ENCODE measurements at places on chromosomes 1 and 21.

DNA sequence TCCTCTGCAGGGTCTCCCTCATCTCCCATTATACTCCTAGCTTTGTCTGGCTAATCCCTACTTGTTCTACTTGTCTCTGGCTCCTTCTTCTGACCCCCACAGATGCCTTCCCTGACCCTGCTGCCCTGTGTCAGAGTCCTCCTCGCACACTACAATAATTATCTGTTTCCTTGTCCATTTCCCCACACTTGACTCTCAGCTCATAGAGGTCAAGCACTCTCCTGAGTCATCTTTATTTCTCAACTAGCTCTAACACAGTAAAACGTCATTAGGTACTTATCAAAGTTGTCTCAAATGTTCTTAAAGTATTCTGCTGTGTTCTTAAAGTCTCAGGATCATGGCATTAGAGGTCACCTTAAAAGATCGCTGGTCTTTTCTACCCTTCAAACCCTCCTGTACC lies 47.1 kb downstream of the C8A start:
- no peak for DNase-seq

GRCh38 chr1:205258719-205259118 lies 31.0 kb downstream of the TMCC2 start:
- no peak for DNase-seq

DNA sequence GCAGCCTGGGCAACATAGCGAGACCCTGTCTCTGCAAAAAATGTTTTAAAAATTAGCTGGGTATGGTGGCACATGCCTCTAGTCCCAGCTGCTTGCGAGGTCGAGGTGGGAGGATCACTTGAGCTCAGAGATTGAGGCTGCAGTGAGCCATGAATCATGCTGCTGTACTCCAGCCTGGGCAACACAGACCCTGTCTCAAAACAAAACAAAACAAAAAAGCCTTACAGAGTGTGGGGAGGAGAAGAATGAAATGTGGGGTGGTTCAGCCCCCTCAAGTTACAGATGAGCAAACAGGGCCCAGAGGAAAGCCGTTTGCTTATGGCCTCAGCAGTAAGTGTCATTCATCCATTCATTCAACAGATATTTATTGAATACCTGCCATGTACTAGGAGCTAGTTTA lies 40.7 kb downstream of the RPS6KA1 start:
- no peak for DNase-seq

- DNase-seq: no peak
These were observed 43.5 kb downstream of the STYXL2 start for GRCh38 chr1:167137332-167137781.

DNA sequence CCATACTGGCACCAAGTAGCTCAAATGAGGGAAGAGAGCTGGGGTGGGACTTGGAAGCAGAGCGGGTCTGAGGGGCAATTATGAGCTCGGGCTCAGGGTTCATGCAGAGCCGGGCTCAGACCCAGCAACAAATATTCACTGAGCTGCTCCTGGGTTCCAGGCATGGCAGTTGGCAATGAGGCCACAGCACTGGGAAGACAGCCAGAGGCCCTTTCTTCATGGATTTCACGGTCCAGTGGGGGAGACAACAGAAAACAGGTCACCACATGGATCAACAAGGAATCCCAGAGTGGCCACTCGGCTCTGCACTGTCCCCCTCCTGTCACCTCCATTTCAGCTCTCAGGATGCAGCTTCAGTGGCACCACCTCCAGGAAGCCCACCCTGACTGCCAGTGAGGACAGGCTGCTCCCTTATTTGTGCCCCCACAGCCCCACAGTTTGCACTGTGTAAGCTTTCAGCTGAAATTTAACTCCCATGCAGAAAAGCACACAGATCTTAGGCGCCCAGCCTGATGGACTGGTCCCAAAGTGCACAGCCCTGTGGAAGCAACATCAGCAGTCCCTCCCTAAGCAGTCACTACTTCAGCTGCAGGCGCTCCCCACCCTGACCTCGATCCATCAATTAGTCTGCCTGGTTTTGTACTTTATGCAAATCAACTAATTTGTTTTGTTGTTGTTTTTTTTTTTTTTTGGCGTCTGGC lies 22.4 kb downstream of the ARHGEF19 start:
- DNase-seq: no peak

DNA sequence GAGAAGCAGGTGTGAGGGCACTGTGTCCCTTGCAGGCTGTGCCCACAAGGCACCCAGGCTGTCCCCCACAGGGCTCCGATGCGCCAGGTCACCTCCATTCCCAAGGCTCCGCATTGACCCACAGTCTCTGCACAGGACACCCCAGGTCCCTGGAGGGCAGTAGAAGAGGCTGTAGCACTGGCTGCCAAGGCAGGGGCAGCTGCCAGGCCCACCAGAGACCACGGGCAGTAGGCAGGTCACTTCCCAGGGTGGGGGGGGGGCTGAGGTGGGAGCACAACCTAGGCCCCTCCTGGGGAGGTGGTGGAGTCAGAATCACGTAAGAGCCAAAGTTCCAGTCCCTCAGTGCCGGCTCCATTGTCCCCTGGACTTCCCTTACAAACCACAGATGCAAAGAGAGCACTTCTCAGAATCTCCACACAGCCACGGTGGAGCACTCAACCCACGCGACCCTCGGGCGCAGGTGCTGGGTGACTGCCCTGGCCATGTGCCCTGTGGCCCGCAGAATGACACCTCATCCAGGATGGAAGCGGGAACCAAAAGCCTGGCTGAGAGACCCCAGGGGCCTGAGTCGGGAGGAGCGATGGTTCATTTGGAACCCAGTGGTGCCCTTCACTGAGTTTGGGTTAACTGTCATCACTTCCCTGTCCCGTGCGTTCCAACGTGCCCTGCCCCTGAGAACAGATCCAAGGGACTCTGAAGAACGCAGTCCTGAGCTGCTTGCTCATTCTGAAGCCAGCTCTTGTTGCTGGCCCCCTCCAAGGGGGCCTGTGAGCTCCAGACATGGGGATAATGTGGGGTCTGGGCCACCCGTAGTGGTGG lies 69.7 kb upstream of the PDE9A start:
- DNase-seq: no peak

DNA sequence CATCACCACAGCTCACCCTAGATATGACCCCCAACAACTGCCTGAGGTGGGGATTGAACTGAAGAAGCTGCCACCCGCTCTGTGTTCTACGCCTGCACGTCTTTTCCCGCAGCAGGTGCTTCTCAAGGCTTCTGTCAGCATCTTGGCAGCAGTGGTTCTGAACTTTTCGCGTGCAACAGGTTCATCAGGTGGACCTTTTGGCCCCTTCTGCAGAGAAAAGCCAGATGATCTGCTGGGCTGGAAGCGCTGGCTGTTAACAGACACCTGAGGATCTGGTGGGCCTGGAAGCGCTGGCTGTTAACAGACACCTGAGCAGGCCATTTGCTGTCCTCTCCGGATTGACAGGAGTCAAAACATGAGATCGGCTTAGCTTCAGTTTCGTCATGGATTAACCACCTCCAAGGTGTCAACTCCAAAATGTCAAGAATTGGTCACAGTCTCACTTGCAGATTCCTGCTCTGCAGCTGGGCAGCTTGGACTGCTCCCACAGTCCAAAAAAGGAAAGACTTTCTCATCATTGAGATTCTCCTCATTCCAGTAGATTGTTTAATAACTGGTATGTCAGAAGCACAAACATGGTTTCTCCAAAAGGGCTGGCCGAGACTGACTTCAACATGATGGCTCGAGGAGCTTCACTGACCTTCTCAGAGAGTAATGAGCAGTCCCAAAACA lies 4.7 kb downstream of the C1orf174 start:
- DNase-seq: no peak

GRCh38 chr1:25848531-25848930 lies 10.7 kb downstream of the AUNIP start:
- DNase-seq: no peak

DNA sequence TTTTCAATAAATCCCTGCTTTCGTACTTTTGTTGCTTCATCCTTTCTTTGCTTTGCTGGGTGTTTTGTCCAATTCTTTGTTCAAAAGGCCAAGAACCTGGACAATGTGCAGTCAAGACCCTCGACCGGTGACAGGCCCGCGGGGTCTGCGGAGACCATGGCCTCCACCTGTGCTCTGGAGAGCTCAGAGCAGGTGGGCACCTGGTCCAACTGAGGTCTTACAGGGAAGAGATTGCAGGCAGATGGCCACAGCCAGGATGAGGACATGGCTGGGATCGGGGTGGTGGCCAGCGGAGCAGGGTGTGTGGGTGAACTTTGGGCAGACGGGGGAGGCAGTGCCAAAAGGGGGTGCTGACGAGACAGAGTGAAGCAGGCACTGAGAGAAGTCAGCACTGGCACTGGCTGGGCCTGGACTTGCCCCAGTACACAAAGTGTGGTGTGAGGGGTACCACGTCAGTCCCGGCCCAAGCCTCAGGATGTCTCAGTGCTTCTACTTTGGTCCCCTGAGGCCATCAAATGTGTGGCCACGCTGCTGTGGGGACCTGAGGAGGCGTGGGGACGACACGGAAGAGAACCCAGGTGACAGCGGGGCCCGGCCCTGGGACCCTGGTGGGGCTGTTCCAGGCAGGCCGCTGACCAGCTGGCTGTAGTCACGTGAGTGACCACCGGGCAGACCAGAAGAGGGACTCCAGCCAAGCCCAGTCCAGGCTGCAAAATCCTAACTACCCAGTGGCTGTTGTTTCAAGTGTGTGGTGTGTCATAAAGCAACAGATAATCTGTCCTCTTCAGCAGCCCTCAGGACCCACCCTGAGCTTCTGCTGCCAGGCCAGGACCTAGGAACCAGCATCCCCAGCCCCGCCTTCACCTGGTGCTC lies 10.4 kb upstream of the CCDC27 start:
- no peak for DNase-seq

GRCh38 chr1:199124351-199124750 lies 485.5 kb downstream of the PTPRC start:
- DNase-seq: no peak

DNA sequence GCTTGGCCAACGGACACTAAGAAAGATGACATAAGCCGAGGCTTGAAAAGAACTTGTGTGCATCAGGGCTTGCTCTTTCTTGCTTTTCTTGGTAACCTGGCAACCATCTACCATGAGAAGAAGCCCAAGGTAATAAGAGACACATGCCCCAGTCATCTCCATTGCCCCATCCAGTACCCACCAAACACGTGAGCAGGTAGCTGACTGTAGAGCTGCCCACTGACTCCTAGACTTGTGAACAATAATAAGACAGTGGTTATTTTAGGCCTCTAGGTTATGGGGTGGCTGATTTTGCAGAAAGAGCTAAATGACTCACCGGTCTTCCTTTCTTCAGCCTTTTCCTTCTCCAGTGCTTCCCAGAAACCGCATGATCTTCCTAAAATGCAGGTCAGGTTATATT lies 105.0 kb upstream of the JUN start:
- no peak for DNase-seq

DNA sequence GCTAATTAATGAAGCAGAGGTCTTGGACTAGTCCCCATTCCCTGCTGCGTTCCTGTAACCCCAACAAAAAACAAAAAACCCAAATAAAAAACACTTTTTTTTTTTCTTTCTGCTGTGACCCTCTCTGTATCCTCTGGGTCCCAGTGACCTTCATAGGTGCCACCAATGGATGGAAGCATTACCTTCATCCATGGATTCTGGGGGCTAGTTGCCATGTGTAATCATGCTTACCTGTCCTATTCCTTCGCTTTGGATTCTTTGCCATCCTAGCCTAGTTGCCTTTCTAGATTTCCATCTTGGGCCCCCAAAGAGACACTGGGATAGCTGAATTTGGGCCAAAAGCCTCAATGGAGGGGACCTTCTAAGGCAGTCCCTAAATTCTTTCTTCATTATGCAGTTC lies 1208.7 kb downstream of the BRINP3 start:
- peak; percentile 1 for DNase-seq

GRCh38 chr1:11560061-11560460 lies 81.1 kb downstream of the DISP3 start:
- no peak for DNase-seq

GRCh38 chr1:185166106-185166505 lies 9.1 kb downstream of the SWT1 start:
- DNase-seq: no peak

DNA sequence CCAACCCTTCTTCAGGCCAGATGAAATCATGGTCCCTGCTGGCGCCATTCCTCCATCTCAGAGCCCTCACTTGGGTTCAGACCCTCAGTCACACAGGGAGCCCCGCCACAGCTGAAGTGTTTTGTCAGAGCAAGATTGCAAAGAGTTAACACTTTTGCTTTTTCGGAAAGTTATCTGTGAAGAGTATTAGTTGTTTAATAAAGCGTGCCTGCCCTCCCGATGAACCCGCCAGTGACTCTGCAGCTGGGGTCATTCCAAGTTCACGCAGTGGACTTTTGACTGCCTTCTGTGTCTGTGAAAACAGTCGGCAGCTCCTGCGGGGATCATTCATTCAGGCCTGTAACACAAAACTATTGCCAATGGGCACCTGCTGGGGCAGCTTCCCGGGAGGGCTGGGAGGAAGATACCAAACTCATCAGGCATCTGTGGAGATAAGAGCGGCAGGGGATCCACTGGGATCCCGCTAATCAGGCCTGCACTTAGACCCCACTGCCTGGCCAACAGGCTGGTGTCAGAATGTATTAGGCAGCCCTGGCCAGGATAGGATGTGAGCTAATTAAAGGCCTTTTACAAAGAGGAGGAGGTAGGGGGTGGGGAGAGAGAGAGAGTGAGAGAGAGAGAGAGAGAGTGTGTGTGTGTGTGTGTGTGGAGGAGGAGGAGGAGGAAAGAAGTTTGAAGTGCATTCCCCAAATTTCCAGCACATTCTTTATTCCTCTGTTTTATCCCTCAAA lies 184.5 kb downstream of the DHRS3 start:
- no peak for DNase-seq

GRCh38 chr1:169571450-169571849 lies 14.8 kb downstream of the F5 start:
- no peak for DNase-seq

GRCh38 chr1:22884806-22885530 lies 87.7 kb downstream of the LACTBL1 start:
- DNase-seq: no peak

DNA sequence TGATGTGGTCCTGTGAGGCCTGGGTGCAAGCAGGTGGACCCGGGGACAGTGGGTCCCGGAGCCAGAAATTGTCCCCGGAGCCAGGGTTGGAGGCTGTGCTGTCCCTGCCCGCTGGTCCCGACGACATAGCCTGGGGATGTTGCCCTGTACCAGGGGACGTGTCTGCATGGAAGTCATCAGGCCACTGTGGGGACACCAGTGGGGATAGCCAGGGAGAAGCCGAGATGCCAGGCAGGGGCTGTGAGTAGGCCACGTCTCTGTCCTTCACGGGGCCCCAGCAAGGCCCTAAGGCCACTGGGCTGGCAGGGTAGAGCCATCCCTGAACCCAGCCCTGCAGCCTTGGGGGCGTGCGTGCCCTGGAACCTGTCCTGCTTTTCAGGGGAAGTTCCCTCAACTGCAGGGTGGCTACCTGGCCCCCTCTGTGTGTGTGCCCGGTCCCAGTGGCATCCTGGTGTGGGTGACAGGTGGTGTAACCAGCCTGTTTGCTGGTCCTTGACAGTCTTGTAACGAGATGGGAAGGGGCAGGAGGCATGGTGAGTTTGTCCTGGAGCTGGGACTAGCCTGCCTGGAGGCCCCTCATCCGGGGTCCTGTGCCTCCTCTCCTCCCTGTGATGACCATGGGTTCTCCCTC lies 73.2 kb downstream of the OBSCN start:
- no peak for DNase-seq

GRCh38 chr1:98842241-98842640 lies 162.4 kb downstream of the PLPPR5 start:
- DNase-seq: no peak
